Fibroblast of skin of right quadriceps (primary cell): ENCODE measurements at places on chromosomes 5 and 9.

DNA sequence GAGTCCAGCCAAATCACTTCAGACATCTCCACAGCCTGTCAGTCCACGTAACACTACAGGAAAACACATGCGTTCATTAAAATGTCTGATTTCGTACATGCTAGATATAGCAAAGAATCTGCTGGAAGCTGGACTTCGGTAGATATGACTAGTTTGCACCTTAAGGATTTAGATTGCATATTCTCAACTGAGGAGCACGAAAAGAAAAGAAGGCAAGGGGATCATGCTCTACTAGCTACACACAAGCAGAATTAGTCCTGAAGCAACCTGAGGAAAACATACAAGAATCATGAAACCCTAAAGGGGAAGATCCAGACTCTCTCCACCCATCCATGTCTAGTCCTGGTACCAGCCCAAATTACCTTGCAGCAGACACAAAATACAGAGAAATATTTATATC lies 36.1 kb upstream of the SSBP2 start:
- no peak for DNase-seq

DNA sequence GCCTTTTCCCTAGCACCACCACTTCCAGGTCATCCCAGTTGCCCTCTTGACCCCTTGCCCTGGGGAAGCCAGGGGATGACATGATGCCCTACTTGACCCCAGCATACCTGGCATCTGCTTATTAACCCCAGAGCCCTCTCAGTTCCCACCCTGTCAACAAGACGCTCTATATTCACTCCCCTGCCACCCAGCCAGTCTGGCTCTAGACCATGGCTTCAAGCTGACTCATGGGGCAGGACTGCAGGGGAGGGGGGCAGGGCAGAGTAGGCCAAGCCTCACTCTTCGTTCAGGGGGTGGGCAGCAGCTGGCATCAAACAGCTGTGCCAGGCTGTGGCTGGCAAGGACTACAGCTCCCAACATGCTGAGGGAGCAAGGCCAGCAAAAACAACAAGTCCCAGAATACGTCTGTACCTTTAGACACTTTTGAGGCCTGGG lies 5.3 kb downstream of the ATOSB start:
- DNase-seq = peak; percentile 45

DNA sequence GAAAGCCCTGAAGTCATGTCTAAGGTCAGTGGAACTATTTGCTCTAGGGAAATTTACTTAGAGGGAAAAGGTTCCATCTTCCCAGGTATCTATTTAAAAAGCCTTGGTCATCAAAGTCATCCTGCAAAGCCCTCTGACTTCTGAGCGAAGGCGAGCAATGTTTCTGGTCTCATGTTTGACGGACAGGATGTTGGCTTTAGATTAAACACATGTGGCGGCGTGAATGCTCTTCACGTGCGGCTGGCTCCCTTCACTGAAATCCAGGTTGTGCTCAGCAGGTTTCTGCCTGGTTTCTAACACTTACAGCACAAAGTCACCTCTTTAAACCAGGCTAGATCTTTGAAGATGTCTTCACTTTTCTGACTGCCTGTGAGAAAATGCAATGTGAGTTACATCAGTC lies 5.7 kb upstream of the ZBTB34 start:
- DNase-seq = no peak

- DNase-seq = no peak
Measured at GRCh38 chr5:73825736-73826135, 199.7 kb downstream of the ARHGEF28 start.

DNA sequence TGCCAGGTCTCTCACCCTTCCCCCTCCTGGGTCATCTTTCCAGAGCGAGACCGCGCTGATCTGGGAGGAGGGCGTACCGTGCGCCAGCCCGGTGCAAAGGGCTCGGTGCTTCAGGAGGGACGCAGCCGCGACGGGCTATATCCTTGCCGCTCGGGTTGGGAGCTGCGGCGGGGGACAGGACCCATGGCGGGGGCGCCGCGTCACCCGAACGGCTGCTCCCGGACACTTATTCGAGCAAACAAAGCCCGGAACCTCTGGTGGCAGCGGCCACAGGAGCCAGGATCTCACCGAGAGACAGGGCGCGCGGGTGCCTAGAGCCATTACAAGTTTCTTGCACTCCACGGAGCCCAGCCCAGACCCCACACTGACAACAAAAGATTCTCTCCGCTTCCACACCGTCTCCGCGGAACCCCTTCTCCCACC lies 1.3 kb downstream of the SEMA6A start:
- DNase-seq = no peak

DNA sequence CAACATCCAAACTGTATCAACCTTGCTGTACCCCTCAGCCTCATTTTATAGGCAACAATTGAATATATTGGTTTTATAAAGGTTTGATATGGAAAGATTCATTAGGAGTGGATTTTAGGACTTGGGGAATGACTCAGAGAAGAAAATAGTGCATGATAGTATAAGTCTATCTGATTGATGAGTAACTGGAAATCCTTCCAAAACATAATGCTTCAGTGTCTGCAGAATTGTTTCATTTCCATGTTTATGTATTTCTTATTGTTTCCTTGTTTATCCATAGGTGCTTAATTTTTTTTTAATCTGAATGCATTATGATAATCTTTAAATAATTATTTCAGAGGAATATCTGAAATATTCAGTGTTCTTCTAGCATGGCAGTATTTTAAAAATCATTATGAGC lies 12.6 kb downstream of the JAK2 start:
- DNase-seq = no peak

DNA sequence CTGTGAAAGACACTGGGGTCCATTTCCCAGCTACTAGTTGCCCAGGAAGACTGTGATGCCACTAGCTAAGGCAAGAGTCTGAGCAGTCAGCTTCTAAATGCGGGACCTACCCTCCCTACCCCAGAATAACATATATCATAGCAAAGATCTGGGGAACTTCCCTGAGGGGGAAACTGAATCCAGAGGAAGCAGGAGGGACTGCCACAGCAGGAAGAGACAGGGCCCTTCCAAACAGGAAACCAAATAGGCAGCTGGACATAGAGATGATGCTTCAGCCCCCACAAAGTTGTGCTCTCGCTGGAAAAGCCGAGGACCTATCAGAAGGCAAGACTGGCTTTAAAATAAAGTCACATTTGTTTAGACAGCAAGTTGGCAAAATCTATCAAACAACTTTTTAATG lies 51.1 kb downstream of the KLHL3 start:
- no peak for DNase-seq

DNA sequence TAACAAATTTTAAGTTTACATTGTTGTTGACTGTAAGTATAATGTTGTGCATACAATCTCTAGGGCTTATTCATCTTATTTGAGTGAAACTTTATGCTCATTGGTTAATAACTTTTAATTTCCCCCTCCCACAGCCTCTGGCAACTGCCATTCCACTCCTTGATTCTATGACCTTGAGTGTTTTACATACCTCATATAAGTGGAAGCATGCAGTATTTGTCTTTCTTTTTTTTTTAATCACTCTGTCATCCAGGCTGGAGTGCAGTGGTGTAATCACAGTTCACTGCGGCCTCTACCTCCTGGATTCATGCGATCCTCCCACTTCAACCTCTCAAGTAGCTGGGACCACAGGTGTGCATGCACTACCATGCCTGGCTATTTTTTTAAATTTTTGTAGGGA lies 83.9 kb downstream of the KCTD16 start:
- DNase-seq = no peak

DNA sequence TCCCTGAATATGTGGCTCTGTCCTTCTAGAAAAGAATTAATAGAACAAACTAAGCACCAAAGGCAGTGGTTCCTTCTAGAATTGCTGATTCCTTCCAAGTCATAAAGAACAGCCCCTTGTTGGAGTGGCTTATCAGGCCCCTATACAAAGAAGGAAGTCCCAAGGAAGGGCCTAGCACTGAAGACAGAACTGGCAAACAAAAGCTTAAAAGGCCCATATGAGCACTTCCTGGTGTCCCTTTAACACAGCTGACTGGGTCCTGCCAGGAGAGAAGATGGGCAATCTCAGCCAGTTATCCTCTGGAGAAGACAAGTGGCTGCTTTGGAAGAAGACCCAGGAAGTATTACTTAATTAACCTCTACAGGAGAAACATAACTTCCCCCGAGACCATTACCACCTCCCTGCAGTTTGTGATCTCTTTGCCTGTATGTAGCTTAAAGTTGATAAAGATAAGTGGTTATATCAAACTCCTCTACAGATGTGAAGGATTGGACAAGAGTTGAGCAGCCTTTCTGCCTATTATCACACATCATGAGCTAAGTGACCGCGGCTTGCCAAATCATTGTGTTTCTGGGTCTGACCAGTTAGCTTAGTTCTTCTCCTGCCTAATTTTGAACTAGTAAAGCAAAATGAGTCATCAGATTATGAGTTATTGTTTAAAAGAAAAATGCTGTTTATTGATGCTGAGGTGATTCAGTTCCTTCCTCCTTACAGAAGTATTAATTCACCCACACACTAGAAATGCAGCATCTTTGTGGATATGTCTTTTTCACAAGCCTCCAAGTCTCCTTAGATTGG lies 13.3 kb upstream of the STING1 start:
- peak; percentile 66 for DNase-seq

DNA sequence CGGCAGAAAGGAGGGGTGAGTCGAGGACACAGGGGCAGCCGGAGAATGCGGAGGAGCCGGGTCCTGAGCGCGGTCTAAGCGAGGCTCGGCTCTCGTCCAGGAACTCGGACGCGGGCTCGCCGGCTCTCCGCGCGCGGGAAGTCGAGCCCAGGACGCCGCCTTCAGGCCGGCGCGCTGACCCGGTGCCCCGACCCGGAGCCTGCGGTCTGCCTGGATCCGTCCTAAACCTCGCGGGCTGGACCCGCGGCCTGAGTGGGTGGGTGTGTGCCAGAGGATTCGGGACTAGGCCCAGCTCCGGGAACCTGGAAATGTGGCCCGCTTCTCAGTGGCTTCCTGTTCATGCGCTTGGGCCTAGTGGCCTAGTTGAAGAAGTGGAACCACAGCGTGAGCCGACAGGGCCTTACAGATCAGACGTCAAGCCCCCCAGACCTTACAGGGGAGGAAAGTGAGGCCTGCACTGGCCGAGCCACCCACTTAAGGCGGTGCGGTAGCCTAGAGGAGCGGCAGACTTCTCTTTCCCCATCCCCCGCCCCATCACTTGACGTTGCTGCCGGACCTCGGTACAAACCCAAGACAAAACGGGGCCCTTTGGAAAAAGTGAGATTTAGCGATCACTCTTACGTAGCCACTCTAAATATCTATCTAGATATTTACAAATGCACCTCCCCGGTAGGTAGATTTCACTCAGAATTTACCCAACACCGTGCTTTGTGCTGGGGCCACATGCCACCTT lies 1.2 kb downstream of the CDKN2B-AS1 start:
- peak; percentile 45 for DNase-seq

- no peak for DNase-seq
Measured at GRCh38 chr5:1952444-1953099, 69.8 kb upstream of the IRX4 start.

DNA sequence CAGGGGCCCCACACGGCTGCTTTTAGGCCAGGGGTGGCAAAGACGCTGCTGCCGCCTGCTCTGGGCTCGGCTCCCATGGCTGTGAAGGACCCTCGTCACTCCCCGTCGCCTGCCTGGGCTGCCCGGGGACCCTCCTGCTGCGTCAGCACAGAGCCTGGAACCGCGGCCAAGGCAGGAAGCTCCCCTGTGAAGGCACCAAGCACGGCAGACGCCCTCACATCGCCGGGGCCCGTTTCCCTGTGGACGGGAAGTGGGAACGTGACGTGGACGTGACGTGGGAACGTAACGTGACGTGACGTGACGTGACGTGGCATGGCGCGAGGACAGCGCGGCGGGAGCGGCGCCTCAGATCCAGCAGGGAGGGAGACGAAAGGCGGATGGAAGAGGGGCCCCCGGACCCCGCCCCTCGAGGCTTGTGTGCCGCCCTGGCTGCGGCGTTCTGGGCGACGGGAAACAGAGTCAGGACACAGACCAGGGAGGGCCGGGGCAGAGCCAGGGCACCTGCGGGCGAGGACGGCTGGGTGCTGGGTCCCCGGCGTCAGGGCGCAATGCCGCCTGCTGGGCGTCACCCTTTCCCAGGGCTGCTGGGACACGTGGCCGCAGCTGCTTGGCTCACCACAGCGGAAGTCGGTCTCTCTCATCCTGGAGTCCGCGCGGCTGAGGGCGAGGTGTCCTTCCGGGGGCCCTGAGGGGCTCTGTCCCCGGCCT lies 53.1 kb downstream of the MRPL36 start:
- DNase-seq = no peak

DNA sequence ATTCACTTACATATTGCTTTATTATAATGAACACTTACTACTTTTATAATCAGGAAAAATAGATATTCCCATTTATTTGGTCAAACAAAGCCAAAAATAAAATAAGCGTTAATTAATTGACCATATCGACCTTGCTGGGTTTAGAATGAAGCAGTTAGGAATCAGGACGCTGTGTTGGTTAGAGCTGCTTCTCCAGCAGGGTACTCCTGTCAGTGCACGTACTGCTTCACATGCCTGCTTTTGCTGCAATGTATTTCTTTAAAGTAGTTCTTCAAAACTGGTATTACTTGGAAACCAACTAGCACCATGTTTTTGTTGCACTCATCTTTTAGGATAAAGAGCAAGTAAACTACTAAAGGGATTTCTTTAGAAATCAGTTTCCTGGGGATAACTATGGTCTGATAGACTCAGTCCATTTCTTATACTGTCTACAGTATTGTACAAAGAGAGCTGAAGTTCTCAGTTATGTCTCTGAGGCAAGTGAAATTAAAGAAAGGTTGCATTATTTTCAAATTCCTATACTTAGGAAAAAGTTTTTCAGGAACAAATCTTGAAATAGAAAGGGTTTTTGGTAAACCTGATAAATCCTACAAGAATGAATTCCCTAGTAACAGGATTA lies 6.8 kb upstream of the TRMO start:
- DNase-seq = no peak

- DNase-seq = no peak
Measured at GRCh38 chr5:1014781-1015221, 6.2 kb downstream of the NKD2 start.

DNA sequence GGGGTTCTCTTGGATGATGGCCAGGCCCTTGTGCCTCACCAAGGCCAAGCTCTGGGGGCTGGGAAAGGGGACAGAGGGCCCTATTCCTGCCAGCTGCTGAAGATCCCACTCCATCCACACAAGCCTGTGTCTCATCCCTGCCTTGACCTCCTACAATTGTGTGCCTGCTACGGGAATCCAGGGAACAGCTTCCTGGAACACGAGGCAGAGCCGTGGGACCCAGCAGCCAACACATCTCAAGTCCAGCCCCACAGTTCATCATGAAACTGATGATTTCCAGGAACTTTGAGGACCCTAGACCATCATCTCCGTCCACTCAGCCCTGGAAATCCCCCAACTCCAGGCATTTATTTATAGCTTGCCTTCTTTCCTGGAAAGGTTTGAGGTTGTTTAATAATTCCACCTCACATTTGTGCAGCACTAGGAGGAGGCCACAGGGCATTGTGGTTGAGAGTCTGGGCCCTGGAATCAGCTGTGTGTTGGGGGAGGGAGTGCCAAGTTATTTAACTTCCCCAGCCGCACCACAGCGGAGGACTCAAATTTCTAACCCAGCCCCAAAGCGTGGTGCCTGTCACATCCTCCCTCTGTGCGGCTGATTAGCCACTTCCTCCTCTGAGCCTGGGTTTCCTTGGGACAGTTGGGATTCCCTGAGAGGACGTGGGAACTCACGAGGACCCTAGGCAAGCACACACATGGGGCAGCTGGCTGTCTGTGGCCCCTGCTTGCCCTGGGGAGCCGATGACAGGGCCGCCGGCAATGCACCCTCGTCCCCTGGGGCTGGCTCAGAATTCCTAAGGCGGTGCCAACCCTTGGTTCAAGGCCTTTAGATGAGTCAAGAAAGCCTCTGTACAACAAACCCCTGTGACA lies 58.2 kb upstream of the GGTA1 start:
- DNase-seq = peak; percentile 94

- DNase-seq = no peak
Measured at GRCh38 chr9:111389406-111389805, 59.4 kb upstream of the OR2K2 start.
